T-helper 2 cell treated with Interferon-gamma antibody and Interleukin-4, amounts not matched to agents 5 μg/mL and 100 μg/mL, for 36 hours (primary cell): ENCODE measurements at places on chromosomes 7 and 10.

DNA sequence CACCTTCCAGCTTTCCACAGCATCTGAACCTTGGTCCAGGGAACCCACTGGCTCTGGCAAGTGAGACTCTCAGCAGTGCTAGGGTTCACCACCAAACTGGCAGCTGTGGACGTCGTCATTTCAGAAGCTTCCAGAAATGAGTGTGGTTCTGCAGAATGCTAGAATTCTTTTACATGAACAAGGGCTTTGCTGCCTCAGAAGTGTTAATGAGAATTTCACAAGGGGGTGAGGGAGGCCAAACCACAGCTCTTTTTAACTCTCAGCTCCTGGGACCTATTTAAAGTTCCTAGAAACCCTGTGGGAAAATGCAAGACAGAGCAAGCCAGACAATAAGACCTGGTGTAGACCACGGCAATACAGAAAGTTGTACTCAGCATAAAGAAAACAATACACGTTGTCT is 129.3 kb upstream of the BET1 start:
- DNase-seq, result no peak

GRCh38 chr7:50393547-50394252 is 56.5 kb downstream of the FIGNL1 start:
- DNase-seq, result peak; percentile 73

DNA sequence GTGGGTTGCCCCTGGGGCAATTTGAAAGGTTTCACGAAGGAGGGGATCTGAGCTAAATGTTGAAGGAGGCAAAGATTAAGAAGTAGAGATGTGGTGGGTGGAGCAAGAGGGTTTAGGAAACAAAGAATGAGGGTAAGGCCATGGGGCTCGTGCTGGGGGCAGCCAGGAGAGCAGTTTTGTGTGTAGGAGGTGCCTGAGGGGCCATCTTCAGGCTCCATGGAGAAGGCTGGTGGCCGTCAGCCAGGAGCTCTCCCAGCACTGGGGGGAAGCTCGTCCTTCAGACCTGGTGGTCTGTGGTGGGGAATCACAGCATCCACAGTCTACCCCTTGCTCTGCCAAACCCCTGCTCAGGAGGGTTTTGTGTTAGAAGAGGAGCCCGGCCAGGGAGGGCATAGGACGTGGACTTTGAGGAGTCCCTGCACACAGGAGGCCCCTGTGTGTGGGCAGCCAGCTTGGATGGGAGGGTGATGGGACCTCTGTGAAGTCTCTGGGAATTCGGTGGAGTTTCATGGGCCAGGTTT is 11.8 kb upstream of the CXCL12 start:
- no peak for DNase-seq

GRCh38 chr7:76515999-76516443 is 5.7 kb downstream of the UPK3B start:
- DNase-seq, result no peak

DNA sequence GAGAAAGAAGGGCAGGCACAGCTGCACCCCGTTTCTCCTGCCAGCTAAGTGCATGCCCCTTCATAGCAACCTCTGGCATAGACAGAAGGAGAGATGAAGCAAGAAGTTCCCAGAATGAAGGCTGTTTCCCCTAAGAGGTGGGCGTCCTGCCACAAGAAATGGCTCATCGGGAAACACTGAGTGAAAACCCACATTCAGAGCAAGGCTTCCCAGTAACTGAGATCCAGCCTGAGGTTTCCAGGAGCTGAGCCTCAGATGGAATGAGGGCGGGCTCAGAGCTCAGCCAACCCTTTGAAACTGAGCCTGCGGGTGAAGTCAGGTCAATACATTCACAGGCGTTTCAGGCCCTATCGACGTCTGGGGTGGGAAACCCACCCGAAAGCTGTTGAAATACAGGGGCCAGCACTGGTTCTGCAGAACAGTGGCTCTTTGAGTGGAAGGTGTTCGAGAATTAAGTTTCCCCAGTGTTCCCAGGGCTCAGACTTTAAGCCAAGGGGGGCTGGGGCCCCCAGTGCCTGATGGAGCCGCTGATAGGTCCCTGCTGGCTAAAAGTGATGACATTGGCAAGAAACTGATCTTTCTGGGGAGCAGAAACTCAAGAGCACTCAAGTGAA is 510.2 kb downstream of the RPS24 start:
- DNase-seq, result peak; percentile 8

DNA sequence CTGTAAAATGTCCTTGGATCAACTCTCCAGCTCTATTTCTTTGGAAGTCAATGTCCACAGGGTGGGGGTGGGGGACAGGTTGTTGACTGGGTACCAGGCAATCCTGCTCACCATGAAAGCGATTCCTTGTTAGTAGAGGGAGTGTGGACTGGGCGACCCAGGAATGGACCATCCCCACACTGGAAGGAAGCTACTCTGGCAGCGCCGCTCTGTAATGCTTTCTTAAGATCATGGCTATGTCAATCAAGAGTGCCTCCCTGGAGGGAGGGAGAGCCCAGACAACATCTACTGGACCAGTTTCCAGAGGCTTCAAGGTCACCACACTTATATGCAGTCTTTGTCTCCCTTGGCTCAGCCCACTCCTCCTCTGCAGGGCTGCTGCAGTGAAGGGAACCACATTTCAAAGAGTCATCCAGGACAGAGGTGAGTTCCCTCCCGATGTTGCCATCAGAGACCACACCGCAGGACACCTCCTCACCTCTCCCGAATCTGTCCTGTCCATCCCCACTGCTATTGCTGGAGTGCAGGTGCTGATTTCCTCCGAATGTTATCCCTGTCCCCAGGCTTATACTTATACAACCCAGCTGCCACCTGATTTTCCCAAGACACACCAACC is 6.9 kb downstream of the GIMAP5 start:
- no peak for DNase-seq

- DNase-seq, result no peak
These were observed 6.9 kb downstream of the LRMDA start for GRCh38 chr10:75438275-75438674.

DNA sequence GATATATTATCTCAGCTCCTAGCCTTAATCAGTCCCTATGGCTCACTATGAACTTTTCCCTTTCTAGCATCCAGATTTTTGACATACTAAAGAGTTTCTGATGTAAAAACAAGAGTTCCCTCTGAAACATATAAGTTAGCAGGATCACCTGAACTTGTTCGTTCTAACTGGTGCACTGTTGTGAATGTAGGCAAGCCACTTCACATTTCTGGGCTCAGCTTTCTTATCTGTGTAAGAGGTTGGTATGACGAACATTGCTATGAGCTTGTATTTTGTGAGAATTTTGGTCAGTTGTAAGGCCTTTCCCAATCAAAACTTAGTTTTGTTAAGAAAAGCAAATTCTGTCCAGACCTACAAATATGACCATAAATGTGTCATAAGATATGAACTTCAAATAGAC is 46.1 kb downstream of the MAGI2 start:
- DNase-seq, result no peak

DNA sequence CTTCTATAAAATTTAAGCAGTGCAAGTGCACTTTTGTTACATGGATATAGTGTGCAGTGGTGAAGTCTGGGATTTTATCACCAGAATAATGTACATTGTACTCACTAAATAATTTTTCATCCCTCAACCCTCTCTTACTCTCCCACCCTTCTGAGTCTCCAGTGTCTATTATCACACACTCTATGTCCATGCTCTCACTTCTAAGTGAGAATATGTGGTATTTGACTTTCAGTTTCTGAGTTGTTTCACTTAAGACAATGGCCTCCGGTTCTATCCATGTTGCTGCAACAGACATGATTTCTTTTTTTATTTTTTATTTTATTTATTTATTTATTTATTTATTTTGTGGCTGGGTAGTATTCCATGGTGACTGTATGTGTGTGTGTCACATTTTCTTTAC is 855.9 kb upstream of the PHF14 start:
- DNase-seq, result no peak

GRCh38 chr10:132270721-132271457 is 36.9 kb downstream of the STK32C start:
- no peak for DNase-seq

DNA sequence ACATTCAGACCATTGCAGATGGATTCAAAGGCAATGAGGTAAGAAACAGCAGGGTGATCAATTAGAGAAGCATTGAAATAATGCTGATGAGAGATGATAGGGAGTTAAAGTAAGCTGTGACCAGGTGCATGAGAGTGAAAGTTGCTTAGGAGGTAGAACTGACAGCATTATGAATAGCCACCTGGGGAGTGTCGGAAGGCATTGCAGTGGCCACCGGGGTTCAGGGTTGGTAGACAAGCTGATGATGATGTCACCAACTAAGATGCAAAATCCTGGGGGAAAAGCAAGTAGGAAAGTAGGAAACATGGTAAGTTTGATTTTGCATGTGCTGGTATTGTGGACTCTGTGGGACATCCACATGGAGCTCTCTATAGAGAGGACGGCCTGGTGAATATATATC is 211.9 kb upstream of the ETV1 start:
- DNase-seq, result no peak

GRCh38 chr7:90617442-90617841 is 21.3 kb downstream of the CDK14 start:
- no peak for DNase-seq

GRCh38 chr10:21860718-21861117 is 142.8 kb downstream of the DNAJC1 start:
- no peak for DNase-seq

DNA sequence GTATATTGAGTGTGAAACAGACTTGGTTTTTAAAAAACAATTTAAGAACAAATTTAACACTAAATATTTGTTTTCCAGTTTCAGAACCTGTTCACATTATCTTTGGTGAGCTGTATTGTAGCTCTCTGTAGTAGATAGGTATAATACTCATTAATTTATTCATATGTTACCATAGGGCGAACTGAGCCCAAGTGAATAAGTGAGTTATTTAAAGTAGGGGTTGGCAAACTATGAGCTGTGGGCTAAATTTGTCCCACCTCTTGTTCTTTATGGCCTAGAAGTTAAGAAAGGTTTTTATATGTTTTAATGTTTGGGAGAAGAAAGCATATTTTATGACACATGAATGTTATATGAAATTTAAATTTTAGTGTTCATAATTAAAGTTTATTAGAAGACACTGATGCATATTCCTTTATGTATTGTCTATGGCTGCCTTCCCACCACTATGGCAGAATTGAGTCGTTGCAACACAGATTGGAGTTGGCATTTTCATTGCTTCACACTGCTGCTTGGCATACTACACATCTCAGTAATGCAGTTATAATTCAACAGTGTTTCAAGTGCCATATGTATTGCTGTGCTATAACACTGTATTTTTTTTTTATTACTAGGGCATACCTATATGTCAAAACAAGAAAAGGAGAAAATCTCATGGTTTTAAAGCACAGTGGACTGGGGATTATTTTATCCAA is 146.5 kb downstream of the ADK start:
- DNase-seq, result no peak

GRCh38 chr7:16211402-16211925 is 209.9 kb downstream of the CRPPA start:
- no peak for DNase-seq

- no peak for DNase-seq
These were observed 629.0 kb upstream of the PFKP start for GRCh38 chr10:2438248-2438939.

DNA sequence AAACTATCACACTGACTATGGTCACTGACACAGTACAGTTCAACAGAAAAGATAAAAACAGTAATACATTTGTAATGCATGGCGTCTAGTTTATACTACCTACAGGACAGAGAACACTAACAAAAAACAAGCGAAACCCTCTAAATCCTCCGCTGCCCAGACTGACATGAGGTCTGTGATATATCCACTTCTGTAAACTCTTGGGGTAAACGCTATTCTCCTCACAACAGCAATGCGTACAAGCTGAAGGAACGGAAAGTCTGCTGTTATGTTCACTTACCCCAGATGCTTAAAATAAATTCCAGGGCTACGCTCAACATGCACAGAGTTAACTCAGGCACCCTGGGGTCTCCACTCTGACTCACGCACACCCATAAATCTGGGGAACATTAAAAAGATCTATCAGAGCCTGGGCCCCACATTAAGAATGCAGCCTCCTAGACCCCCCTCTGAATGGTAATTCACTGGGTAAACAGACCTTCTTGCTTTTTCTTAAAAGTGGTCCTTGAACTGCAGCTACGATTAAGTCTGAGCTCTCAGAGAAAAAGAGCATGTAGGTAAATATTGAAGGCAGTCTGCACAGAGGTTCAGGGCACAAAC is 105.6 kb downstream of the CTBP2 start:
- DNase-seq, result no peak

DNA sequence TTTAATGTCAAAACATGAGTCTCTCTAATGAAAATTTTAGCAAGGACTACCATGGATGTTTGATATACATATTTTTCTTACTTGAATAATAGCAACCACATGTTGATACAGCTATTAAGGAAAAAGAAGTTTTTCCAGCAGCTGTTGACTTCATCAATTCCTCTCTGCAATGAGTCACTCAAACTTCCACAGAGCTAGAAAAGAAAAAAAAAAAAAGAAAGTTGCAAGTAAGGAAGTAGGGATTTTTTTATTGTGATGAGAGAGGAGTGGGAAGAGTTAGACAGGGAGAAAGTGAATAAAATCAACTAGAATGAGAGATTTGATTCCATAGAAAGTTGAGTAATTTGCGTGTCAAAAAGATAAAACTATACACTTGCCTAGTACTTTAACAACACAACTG is 46.2 kb downstream of the CAV1 start:
- no peak for DNase-seq

DNA sequence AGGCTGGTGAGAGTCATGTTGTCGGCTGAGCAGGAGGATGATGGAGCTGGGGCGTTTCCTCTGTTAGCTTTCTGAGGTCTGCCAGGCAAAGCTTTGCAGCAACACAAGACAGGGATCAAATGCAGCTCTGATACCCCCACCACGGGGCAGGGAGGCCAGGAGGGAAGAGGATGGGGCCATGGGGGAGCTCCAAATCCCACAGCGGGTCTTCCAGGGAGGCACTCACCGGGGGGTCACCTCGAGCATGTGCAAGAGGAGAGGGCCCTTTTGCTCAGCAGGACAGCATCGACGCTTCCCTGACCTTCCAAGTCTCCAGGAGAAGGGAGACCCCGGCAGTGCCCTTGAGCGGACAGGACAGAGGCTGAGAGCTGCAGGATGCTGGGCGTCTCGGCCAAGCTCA is 127.5 kb downstream of the WDR37 start:
- no peak for DNase-seq
